ENCODE measurements at places on chromosomes 13 and 19. TPM values are rescaled to one million over a fixed set of nuclear protein-coding genes. Genes with fewer than 3 reads are reported as not detected.

Gene ALOX5AP
- not detected for total RNA-seq

- peaks cover 44% of the 10 kb centered on the region for H3K4me1 ChIP-seq
- H3K27me3 ChIP-seq, result no peaks in the 10 kb centered on the region
- H3K4me3 ChIP-seq, result no peak overlapping the region
- no peak overlapping the region for H3K27ac ChIP-seq
Observed at GRCh38 chr13:98975822-98976261, 2.0 kb downstream of the DOCK9 start.

Gene MIR17HG
- 13.7 TPM for total RNA-seq

DNA sequence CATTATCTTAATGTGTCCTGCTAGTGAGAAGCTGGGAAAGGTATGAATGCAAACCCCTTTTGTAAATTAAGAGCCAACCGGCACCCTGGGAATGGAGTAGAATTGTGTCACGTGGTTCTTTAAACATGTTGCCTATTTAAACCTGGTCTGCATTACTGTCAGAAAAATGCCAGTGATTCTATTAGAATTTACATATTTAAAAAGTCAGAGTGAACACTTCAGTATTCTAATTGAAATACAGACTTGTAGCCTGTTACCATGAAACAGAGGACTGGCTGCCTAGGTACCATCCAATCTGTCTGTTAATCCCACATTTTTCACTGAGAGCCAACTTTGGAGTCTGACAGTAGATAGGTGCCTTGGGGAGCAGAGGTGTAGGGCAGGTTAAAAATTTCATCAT lies 652.3 kb upstream of the ARGLU1 start:
- H3K36me3 ChIP-seq, result no peaks in the 10 kb centered on the region
- H3K4me3 ChIP-seq, result no peak overlapping the region
- H3K27me3 ChIP-seq, result no peaks in the 10 kb centered on the region
- DNase-seq, result no peak
- no peak overlapping the region for H3K27ac ChIP-seq

- H3K36me3 ChIP-seq, result peaks cover 63% of the 10 kb centered on the region
- H3K27ac ChIP-seq, result no peak overlapping the region
- no peak overlapping the region for H3K4me3 ChIP-seq
- H3K27me3 ChIP-seq, result no peaks in the 10 kb centered on the region
Observed at GRCh38 chr19:2188708-2189385, 25.1 kb downstream of the DOT1L start.

- H3K36me3 ChIP-seq, result no peaks in the 10 kb centered on the region
- no peak overlapping the region for H3K27ac ChIP-seq
- H3K27me3 ChIP-seq, result no peaks in the 10 kb centered on the region
- H3K4me1 ChIP-seq, result peaks cover 13% of the 10 kb centered on the region
- no peak for DNase-seq
Observed at GRCh38 chr19:46470376-46470775, 987 bp downstream of the PNMA8A start.

- H3K27me3 ChIP-seq, result no peaks in the 10 kb centered on the region
- H3K4me1 ChIP-seq, result no peaks in the 10 kb centered on the region
- no peaks in the 10 kb centered on the region for H3K36me3 ChIP-seq
Observed at GRCh38 chr13:49388091-49388635, 55.7 kb downstream of the CAB39L start.

Gene CGB3
- total RNA-seq, result not detected

GRCh38 chr13:111394211-111394922 lies 73.9 kb downstream of the TEX29 start:
- no peak for DNase-seq
- no peak overlapping the region for H3K27ac ChIP-seq
- no peak overlapping the region for H3K4me3 ChIP-seq
- H3K36me3 ChIP-seq, result no peaks in the 10 kb centered on the region

DNA sequence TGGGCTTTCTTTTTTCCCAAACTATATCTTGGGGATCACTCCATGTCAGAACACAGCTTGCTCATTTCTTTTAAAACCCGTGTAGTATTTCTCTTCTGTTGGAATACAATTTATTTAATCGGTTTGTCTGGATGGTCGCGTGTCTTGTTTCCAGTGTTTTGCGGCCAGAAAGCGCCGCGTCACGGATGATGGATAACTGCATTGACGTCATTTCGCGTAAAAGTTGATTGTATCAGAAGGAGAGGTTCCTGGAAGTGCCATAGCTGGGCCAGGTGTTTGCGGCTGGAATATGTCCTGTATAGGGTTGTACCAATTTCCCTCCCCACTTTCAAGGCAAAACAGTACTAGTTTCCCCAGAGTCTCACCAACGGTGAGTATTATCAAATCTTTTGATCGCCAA lies 9.7 kb downstream of the ACTL9 start:
- no peaks in the 10 kb centered on the region for H3K36me3 ChIP-seq
- H3K4me1 ChIP-seq, result no peaks in the 10 kb centered on the region
- no peaks in the 10 kb centered on the region for H3K27me3 ChIP-seq
- no peak overlapping the region for H3K27ac ChIP-seq

DNA sequence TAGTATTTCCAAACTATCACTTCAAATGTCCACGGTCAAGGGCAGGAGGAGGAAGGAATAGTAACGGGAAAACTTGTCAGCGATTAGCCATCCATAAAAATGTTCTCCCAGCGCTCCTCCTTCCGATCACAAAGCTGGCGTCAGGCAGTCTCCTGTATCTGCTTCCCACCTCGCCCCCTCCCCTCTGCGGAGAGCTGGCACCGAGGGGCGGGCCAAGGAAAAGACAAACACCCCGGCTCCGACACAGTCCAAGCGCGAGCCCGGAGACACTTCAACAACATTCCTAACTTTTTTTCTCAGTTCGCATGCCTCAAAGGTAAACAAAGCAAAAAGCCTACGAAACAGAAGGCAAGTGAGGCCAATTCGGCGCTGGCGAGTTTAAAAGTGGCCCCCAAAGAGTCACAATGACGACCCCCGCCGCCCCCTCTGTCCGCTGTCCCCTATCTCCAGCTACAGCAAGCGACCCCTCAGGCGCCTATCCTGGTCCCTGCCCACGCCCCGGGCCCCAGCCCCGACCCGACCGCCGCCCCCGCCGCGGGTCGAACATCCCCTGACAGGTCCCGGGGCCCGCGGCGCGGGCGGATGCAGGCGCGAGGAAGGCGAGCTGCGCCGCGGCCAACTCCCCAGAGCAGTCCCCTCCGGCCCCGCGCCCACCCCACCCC lies 736 bp downstream of the SMAD9 start:
- peaks cover 54% of the 10 kb centered on the region for H3K4me1 ChIP-seq
- peak; percentile 73 for DNase-seq
- peak overlapping the region; percentile 79 for H3K4me3 ChIP-seq
- H3K27me3 ChIP-seq, result no peaks in the 10 kb centered on the region

DNA sequence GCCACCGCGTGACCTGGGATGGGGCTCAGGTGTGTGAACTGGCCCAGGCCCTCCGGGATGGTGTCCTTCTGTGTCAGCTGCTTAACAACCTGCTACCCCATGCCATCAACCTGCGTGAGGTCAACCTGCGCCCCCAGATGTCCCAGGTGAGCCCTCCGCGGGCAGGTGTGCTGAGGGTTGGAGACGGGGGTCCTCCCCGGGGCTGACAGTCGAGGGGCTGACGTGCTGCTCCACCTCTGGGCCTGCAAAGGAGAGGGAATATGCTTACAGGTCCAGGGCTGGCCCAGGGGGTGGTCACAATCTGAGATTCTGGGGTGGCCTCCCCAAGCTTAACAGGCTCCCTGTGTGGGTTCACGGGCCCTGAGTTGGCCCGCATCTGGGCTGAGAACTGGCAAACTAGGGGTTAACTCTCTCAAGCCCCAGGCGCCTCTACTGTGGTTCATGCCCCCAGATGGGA lies 386 bp downstream of the VAV1 start:
- DNase-seq, result no peak
- peaks cover 3% of the 10 kb centered on the region for H3K36me3 ChIP-seq
- no peaks in the 10 kb centered on the region for H3K27me3 ChIP-seq
- H3K27ac ChIP-seq, result peak overlapping the region; percentile 72
- H3K4me1 ChIP-seq, result peaks cover 12% of the 10 kb centered on the region
- H3K4me3 ChIP-seq, result peak overlapping the region; percentile 92

Gene LYPD5
- total RNA-seq, result not detected

Gene PINLYP
- total RNA-seq, result 15.6 TPM

- H3K4me3 ChIP-seq, result no peak overlapping the region
- H3K27ac ChIP-seq, result no peak overlapping the region
- no peaks in the 10 kb centered on the region for H3K4me1 ChIP-seq
- no peaks in the 10 kb centered on the region for H3K27me3 ChIP-seq
Observed at GRCh38 chr13:31413516-31413915, 213.7 kb downstream of the B3GLCT start.

GRCh38 chr19:5407356-5407755 lies 47.9 kb upstream of the ZNRF4 start:
- H3K27me3 ChIP-seq, result no peaks in the 10 kb centered on the region
- no peak overlapping the region for H3K27ac ChIP-seq
- DNase-seq, result peak; percentile 59
- H3K4me3 ChIP-seq, result no peak overlapping the region

Gene CGB2
- total RNA-seq, result not detected

Gene DBP
- 14.2 TPM for total RNA-seq

Gene SERP2
- 0.69 TPM for total RNA-seq

- peak overlapping the region; percentile 2 for H3K4me3 ChIP-seq
- peaks cover 28% of the 10 kb centered on the region for H3K4me1 ChIP-seq
- H3K36me3 ChIP-seq, result no peaks in the 10 kb centered on the region
- no peaks in the 10 kb centered on the region for H3K27me3 ChIP-seq
- DNase-seq, result peak; percentile 86
Observed at GRCh38 chr13:80083853-80084676, 256.9 kb downstream of the SPRY2 start.

DNA sequence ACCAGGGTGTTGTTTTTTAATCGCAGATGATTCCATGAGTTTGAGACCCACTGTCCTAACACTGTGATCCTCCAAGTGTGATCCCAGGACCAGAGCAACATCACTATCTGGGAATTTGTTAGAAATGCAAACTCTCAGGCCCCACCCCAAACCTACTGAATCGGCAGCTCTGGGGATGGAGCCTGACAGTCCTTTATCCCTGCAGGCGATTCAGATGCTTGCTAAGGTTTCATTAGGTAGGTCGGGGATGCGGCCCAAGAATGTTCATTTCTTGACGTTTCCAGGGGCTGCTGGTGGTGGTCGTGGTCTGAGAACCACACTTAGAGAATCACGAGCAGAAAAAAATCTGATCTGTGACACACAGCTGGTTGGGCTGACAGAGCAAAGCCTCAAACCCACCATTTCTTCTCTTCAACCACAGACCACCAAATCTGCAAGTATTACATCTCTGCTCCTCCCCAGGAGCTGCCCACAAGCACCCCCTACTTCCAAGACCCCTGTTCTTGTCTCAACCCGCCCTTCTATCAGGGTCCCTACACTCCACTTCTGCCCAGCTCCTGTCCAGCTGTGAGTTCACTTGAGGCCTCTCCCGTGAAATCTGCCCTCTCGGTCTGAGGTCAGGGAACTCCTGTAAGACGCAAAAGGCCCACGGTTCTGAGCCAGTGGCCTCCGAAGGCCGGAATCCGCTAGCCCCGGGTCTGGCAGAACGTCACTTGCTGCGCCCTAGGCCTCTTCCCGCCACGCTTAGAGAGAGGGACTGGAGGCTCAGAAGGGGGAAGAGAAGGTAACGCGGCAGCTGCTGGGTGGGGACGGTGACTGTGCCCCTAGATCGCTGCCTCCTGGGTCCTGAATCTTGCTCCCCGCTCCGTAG lies 1.1 kb upstream of the FARP1 start:
- DNase-seq, result no peak
- peak overlapping the region; percentile 85 for H3K4me3 ChIP-seq
- peak overlapping the region; percentile 69 for H3K27ac ChIP-seq
- H3K36me3 ChIP-seq, result no peaks in the 10 kb centered on the region
- H3K4me1 ChIP-seq, result peaks cover 25% of the 10 kb centered on the region

DNA sequence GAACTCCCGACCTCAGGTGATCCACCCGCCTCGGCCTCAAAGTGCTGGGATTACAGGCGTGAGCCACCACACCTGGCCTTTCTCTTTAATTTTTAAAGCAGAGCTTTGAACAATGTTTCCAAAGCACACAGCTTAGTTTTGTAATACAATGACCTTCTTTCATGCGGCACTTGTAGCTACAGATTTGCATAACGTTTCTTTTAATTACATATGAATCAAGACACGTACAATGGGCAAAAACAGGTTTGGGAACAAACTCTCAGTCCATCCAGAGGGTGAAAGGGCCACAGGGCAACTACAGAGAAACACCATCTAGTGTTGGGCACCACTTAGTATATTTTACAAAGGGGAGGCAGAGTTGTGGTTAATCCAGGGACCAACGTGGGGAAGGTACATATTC lies 19.0 kb upstream of the S1PR4 start:
- no peak overlapping the region for H3K27ac ChIP-seq
- no peak overlapping the region for H3K4me3 ChIP-seq
- H3K4me1 ChIP-seq, result peaks cover 9% of the 10 kb centered on the region
- H3K27me3 ChIP-seq, result no peaks in the 10 kb centered on the region

Gene ZNF382
- total RNA-seq, result 17.2 TPM

Gene MRPL4
- total RNA-seq, result 112 TPM

Gene PRODH2
- not detected for total RNA-seq

GRCh38 chr13:80313668-80314256 lies 27.2 kb downstream of the SPRY2 start:
- no peak overlapping the region for H3K4me3 ChIP-seq
- no peaks in the 10 kb centered on the region for H3K27me3 ChIP-seq
- H3K4me1 ChIP-seq, result peaks cover 26% of the 10 kb centered on the region
- no peak overlapping the region for H3K27ac ChIP-seq

Gene EDNRB
- total RNA-seq, result 0.07 TPM

DNA sequence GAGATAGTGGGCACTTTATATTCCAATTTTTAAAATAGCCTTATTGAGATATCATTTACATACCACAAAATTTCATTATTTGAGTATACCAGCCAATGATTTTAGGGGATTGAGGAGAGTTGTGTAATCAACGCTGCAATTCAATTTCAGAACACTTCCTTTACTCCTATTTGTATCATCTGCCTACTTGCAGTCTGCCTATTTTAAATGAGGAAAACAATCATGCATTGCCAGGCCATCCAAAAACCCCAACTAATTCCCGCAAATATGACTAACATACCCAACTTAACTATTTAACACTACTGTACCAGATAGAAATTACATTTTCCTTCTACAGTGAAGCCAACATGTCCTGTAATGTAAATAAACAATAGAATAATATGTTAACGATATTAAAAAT lies 26.7 kb downstream of the CAB39L start:
- DNase-seq, result no peak
- H3K27me3 ChIP-seq, result no peaks in the 10 kb centered on the region
- H3K27ac ChIP-seq, result no peak overlapping the region
- H3K4me3 ChIP-seq, result no peak overlapping the region

Gene SYNGR4
- total RNA-seq, result not detected

Gene FUT6
- not detected for total RNA-seq

DNA sequence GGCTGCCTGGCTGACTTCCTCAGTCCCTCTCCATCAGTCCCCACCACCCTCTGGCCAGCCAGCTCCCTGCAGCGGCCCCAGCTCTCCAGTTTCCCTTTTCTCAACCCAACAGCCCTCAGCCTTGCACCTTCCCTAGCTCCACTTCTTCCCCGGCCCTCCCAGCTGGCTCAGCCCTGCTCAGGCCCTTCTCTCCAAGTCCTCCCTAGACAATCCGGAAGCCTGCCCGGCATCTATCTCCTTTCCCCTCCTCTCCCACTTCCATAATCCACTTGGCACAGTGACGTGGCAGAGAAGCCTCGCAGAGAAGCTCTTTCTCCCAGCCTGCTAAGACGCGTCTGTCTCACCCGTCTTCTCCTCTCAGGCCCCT lies 1.1 kb downstream of the UBXN6 start:
- peak; percentile 76 for DNase-seq
- peak overlapping the region; percentile 77 for H3K4me3 ChIP-seq
- H3K27me3 ChIP-seq, result no peaks in the 10 kb centered on the region
- H3K36me3 ChIP-seq, result peaks cover 6% of the 10 kb centered on the region
- peaks cover 13% of the 10 kb centered on the region for H3K4me1 ChIP-seq
